ENCODE measurements at places on chromosomes 13 and 19.

GRCh38 chr13:25980255-25980654 is 71.6 kb downstream of the SHISA2 start:
- DNase-seq = no peak

- no peak for DNase-seq
Observed at GRCh38 chr19:48487544-48487943, 18.4 kb downstream of the CYTH2 start.

- DNase-seq = no peak
Observed at GRCh38 chr19:49165865-49166301, 8.3 kb downstream of the TRPM4 start.

DNA sequence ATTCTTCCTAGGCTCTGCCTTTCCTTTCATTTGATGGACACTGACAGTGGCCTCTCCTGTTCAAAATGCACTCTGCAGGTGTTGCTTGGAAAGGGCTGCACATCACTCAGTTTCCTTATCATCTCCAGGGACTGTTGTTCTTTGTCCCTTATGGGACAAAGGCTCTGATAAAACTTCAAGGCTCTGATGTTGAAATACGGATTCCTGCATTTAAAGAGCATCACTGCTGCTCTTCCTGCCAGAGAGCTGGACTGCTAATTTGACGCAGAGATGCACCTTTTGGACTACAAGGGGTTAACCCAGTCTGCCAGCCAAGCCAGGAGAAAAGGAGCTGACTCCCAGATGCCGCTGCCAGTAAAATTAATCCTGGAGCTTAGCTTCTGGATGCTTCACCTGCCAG is 952.1 kb downstream of the DIAPH3 start:
- DNase-seq = no peak

DNA sequence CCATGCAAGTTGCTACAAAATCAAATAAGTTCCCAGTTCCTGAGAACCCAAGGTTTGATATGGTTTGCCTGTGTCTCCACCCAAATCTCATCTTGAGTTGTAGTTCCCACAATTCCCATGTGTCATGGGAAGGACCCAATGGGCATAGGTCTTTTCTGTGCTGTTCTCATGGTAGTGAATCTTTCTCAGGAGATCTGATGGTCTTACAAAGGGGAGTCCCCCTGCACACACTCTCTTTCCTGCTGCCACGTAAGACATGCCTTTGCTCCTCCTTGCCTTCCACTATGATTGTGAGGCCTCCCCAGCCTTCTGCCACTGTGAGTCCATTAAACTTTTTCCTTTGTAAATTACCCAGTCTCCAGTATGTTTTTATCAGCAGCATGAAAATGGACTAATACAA is 28.5 kb upstream of the TSHZ3 start:
- no peak for DNase-seq

- DNase-seq = no peak
Observed at GRCh38 chr19:45616704-45617017, 14.6 kb upstream of the GPR4 start.

DNA sequence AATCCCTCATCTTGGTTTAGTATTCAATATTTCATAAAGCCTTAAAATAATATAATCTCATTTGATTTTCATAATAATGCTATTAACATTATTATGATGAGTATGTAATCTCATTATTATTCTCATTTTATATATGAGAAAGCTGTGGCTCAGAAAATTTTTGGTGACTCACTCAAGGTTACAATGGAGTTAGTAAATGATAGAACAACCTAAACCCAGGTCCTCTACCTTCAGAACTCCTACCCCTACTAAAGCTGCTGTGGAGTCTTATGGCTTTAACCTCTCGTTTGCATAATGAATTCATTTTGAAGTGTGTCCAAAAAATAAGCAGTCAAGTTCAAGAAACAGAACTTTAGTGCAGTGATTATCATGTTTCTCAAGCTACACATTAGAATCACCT is 226.3 kb downstream of the TBC1D4 start:
- no peak for DNase-seq
